Thymus (tissue), 14 donors: ENCODE measurements at places on chromosomes 7 and 10.

DNA sequence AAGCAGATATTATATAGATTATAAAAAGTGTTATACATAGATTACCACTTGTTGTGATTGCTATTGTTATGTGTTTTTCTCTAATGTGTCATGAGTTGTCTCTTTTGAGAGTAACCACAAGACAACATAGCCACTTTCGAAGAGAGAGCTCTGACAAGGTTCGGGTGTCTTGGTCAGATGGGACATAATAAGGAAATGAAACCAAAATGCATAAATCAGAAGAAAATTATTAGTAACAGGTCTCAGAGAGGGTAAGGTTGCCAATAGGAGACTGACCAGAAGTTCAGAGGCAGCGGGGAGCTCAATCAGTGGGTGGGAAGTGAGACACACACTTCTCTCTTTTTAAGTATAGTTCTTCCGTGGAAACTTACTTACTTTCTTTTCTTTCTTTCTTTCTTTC is 639.2 kb upstream of the POT1 start:
- no peak for DNase-seq

DNA sequence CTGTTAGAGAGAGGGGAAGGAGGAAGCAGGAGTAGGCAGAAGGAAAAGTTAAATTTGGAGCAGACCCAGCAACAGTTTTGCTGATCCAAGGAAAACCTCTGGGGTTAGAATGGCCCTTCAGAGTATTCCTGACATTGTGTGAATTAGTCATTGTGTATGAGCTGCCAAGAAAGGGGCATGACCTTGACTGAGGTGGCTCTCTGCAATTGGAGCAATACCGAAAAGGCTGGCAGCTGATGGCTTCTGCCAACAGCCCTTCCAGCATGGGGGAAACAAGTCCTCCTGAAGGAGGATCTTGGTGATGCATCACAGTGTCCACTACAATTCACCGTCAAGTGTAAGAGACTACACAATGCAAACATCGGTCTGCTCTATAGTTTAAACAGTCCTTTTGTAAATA is 20.6 kb upstream of the WASL start:
- no peak for DNase-seq

DNA sequence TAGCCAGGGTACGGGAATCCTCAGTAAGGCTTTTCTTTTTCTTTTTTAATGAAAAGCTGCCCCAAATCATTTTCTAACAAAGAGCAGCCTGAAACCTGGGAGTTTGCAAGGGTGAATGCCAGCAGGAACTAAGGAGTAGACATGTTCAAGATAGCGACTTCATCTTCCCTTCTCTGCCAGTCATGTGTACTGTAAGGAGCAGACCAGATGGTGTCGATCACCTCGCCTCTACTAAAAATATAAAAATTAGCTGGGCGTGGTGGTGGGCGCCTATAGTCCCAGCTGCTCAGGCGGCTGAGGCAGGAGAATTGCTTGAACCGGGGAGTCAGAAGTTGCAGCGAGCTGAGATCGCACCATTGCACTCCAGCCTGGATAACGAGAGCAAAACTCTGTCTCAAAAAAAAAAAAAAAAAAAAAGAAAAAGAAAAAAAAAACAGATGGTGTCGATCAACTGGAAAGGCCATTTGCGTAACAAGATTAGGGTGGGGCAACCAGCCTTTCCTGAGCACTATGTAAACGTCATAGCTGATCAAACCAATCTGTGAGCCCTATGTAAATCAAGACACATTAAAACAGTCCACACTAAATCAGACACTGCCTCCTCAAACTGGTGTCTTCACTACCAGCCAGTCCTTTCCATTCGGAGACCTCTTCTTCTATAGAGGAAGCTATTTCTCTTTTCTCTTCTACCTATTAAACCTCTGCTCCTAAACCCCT is 33.8 kb downstream of the NOLC1 start:
- DNase-seq, result no peak

DNA sequence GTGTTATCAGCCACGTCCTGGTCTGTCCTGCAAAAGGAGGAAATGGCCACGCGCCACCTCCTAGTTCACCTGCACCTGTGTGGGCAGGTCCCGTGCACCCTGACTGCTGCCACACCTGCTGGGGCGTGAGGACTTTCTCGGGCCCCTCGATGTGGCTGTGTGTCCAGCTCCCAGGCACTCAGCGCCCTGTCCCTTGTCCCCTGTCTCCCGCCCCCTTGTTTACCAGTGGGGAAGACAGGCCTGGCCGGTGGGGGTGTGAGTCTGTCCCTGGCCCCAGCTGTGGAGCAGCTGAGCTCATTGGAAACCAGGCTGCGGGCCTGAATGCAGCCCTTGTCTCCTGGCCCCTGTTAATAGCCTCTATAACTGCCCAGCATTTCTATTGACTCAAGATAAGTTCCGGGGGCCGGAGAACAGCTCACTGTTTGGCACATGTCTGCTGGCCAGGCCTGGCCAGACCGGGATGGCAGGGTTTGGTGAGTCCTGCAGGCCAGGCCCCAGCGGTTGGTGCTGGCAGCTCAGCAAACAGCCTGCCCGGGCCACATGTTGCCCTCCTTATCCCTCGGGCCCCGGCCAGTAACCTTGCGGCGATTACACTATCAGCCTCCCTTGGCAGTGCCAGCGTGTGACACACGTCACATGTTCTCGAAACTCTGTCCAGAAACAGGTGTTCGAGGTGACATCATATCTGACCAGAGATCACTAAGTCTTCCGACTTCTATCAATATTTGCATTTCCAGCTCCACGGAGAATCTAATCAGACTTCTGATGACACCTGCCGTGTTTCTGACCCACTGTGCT is 52.1 kb downstream of the FOXL3 start:
- DNase-seq, result no peak

DNA sequence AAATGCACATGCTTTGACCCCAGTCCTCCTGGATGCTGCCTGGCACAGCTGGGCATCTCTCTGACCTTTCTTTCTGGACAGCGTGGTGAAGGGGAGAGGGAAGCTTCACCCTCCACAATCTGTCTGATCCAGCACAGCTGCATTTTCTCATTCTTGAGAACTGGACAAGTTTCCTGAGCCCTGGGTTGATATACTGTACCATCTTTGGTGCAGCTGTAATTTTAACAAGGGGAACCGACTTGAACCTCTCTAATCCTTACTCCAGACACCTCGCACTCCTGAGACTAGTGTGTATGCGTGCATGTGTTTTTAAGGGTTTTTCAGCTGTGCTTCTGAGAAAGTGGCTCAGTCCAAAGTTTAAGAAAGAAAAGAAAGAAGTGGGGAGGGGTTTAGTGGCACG is 655.7 kb downstream of the INHBA start:
- DNase-seq, result no peak

- peak; percentile 83 for DNase-seq
These were observed 27.1 kb downstream of the PRLHR start for GRCh38 chr10:118568327-118568848.
